Stimulated activated CD4-positive, alpha-beta T cell treated with anti-CD3 and anti-CD28 coated beads, Interleukin-12 subunit alpha, Interleukin-12 subunit beta, amount 100 ng/mL, for 4 hours (primary cell): ENCODE measurements at places on chromosomes 1 and 21.

GRCh38 chr1:206832352-206832880 is 33.0 kb upstream of the IL20 start:
- DNase-seq, result no peak

- no peak for DNase-seq
Measured at GRCh38 chr1:156308078-156308477, 9.0 kb upstream of the VHLL start.

GRCh38 chr1:116545359-116545705 is 25.5 kb downstream of the CD58 start:
- DNase-seq, result no peak

- DNase-seq, result no peak
Measured at GRCh38 chr1:45622524-45623394, 1.1 kb downstream of the CCDC17 start.

DNA sequence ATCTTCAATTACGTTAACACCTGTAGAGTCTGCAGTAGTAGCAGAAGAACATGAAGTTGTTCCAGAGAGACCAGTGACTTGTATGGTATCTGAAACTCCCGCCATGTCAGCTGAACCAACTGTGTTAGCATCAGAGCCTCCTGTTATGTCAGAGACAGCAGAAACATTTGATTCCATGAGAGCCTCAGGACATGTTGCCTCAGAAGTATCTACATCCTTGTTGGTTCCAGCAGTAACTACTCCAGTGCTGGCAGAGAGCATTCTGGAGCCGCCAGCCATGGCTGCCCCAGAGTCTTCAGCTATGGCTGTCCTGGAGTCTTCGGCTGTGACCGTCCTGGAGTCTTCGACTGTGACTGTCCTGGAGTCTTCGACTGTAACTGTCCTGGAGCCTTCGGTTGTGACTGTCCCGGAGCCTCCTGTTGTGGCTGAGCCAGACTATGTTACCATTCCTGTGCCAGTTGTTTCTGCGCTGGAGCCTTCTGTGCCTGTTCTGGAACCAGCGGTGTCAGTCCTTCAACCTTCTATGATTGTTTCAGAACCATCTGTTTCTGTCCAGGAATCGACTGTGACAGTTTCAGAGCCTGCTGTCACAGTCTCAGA is 10.3 kb downstream of the SON start:
- DNase-seq, result no peak

GRCh38 chr1:18119289-18119688 is 11.7 kb downstream of the IGSF21 start:
- no peak for DNase-seq

- DNase-seq, result no peak
Measured at GRCh38 chr1:27127419-27127818, 27.5 kb downstream of the SLC9A1 start.

DNA sequence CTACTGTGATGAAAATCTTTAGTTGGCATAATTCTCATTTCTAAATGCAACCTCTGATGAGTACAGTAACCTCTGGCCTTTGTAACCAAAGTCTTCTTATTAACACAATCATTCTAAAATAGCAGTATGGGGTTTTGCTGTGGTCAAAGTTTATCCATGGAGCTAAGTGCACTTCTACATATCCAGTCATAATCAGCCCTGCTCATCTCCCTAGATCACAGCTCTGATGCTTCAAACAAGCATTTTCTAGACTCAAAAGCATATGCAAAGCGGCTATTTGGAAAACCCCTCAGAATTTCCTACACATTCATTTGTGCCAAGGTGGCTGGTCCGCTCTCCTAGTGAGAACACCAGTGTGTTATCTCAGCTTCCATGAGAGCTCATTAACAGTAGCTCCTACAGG is 418.6 kb downstream of the MRPL39 start:
- no peak for DNase-seq

DNA sequence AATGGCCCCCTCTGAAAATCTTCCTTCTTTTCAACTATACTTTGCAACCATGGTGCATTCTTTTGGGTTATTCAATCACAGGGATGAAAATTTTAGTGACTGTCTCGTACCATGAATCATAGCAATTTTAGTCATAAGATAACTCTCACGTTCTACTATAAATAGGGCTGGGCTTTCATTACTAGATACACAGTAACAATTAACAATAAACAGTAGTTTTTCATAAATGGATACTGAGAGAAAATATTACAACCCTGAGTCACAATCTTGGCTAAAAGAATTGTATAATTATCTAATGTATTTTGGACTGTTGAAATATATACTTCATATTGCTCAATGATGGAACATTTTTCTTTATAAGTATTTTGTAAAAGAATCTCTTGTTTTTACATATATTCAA is 96.1 kb downstream of the TEX35 start:
- no peak for DNase-seq

DNA sequence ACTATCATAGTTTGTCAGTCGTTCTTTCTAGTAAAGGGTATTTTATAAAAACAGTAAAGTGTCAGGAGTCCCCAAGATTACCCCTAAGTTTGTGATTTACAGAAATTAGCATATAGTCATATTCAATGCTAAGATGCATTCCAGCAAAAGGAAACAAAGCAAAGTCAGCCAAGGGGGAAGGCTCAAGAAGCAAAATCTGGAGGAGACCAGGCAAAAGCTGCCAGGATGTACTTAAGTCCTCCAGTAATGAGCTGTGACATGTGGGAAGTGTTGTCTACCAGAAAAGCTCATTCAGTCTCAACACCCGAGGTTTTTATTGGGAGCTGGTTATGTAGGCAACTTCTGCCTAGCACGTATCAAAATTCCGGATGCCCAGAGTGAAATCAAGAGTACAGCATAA is 373.4 kb upstream of the TMPRSS15 start:
- DNase-seq, result no peak

DNA sequence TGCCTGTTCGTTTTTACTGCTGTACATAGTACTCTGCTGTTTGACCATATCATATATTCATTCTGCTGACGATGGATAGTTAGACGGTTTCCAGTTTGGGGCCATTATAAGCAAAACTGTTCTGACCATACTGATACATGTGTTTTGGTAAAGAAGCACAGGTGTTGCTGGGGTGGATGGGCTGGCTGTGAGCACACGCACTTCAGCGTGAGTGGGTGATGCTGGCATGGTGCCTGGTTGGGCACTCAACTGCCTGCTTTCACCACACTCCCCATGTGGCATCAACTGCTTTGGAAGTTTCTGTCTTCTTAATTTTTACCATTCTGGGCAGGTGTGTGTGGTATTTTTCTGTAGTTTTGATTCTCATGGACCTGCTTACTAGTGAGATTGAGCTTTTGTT is 37.3 kb downstream of the ADARB1 start:
- no peak for DNase-seq

DNA sequence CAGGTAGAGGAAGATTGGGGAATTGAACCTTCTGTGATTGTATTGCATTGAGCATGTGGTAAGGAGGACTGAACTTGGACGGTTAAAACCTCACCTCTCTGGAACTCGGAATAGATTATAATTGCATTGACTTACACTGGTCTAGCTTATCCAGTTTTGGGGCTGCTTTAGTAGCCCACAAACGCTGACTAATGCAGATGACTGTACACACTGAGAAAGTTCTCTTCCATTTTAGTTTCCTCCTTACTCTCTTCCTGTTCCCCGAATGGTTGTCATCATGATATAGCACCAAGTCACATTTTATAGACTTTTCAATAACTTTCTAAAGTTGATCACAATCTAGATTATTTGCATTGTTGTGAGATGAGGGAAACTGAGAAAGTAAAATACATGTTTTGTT is 78.2 kb downstream of the NFIA start:
- no peak for DNase-seq

- DNase-seq, result no peak
Measured at GRCh38 chr1:206679738-206680211, 4.9 kb upstream of the MAPKAPK2 start.
